Activated naive CD8-positive, alpha-beta T cell treated with anti-CD3 and anti-CD28 coated beads, Interleukin-2, amount 10 ng/mL, durations not matched to agents 7 days and 5 days (primary cell): ENCODE measurements at places on chromosomes 12 and 14.

DNA sequence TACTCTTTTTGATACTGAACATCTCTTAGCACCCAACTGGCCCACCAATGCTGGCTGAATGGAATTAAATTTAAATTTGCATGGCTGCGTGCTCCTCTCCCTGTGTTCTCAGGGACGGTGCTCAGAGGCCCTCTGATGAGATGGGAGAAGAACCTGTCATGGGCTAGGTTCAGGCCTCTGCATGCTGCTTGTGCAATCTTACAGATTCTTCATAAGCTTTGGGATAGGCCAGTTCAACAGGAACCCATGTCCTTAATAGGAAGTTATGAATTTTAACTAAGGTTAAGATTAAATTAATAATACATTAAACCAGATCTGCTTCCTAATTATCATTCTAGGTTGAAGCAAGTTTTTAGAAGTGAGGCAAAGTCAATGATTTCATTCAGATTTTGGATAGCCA, 119.7 kb upstream of the LRIG3 start:
- H3K36me3 ChIP-seq, result no peaks in the 10 kb centered on the region
- no peak overlapping the region for H3K4me3 ChIP-seq
- H3K4me1 ChIP-seq, result no peaks in the 10 kb centered on the region
- no peak for DNase-seq

GRCh38 chr12:96314723-96315122, 85.5 kb downstream of the CDK17 start:
- no peaks in the 10 kb centered on the region for H3K27me3 ChIP-seq
- H3K27ac ChIP-seq, result no peak overlapping the region

DNA sequence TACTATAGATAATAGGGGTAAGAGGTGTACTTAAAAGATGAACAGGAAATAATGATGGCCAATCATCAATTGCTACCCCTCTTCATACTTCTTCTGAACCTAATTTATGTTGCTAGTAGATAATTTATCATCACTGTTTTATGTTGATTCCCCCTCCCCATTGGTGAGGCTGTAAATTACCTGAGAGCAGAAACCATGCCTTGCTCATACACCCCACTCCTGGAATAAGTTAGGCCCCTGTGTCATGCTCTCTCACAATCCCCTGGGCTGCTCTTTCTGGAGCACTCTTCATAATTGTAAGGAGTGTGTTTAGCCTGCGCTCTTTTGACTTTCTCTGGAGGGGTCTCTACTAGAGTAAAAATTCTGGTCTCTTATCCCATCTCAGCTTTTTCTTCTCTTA, 180.7 kb downstream of the PAH start:
- H3K27ac ChIP-seq, result no peak overlapping the region
- H3K4me3 ChIP-seq, result no peak overlapping the region
- no peak for DNase-seq
- peaks cover 4% of the 10 kb centered on the region for H3K4me1 ChIP-seq

DNA sequence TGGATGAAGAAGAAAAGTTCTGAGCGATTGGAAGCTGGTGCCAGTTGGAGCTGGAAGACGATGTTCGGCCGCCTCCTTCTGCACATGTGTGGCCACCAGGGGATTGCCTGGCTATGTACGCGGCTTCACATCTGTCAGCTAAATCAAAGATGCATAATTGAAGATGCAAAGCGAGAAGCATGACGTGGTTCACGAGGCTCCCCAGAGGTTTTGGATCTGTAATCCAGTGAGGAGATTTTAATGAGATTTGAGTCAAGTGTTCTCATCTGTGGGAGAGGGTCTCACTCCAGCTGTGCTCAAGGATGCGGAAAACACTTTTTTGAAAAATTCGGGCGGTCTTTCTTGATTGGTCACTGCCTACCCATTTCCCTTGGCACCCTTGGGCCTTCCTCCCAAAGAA, 94.6 kb downstream of the PAX9 start:
- H3K4me1 ChIP-seq, result no peaks in the 10 kb centered on the region
- no peak overlapping the region for H3K4me3 ChIP-seq
- H3K36me3 ChIP-seq, result no peaks in the 10 kb centered on the region
- H3K27ac ChIP-seq, result no peak overlapping the region
- no peaks in the 10 kb centered on the region for H3K27me3 ChIP-seq

- no peak overlapping the region for H3K4me3 ChIP-seq
- DNase-seq, result no peak
- peaks cover 12% of the 10 kb centered on the region for H3K27me3 ChIP-seq
- no peak overlapping the region for H3K27ac ChIP-seq
- H3K36me3 ChIP-seq, result no peaks in the 10 kb centered on the region
These were observed 131.6 kb upstream of the FRMD6 start for GRCh38 chr14:51520087-51520486.

- H3K27ac ChIP-seq, result no peak overlapping the region
- H3K36me3 ChIP-seq, result no peaks in the 10 kb centered on the region
- H3K4me3 ChIP-seq, result no peak overlapping the region
These were observed 63.2 kb upstream of the RFX4 start for GRCh38 chr12:106519607-106520021.

DNA sequence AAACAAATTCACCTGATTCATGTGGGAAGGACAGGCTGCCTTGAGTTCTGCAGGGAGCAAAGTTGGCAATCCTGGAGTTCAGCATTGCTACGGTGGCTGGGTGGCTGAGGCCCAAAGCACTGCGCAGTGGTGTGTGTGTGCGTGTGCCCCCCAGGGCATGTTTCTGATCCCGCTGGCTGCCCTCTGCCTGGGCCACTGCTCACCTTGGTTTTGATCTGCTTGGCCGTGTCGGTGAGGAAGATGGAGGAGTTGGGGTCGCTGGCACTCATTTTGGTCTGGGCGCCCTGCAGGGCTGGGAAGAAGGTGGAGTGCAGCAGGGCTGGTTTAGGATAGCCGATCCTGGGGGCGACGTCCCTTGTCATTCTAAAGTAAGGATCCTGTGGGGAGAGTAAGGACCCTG, 19.1 kb downstream of the SLC25A47 start:
- peaks cover 36% of the 10 kb centered on the region for H3K36me3 ChIP-seq
- peak overlapping the region; percentile 1 for H3K27ac ChIP-seq
- peaks cover 8% of the 10 kb centered on the region for H3K4me1 ChIP-seq
- H3K27me3 ChIP-seq, result no peaks in the 10 kb centered on the region

- DNase-seq, result no peak
- no peaks in the 10 kb centered on the region for H3K27me3 ChIP-seq
- no peak overlapping the region for H3K4me3 ChIP-seq
- H3K4me1 ChIP-seq, result no peaks in the 10 kb centered on the region
These were observed 186.7 kb downstream of the GRIN2B start for GRCh38 chr12:13794706-13795105.

GRCh38 chr14:50717811-50718210, 49.7 kb upstream of the SAV1 start:
- no peaks in the 10 kb centered on the region for H3K4me1 ChIP-seq
- peaks cover 7% of the 10 kb centered on the region for H3K27me3 ChIP-seq

DNA sequence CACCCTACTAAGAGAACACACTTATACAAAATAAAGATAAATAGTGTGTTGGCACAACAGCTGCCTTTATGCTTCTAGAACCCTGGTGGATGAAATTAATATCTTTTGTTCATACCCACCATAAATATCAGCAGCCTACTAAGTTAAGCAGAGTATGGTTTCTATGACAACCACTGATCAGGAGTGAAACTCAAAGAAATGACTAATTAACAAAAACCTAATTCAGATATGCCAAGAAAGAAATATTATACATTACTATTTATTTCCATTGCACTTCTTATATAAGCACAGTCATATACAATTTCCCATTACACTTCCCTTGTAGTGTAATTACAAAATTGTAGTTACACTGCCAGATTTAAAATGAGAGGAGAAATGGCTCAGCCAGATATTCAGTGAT, 164.1 kb upstream of the CDKN3 start:
- peaks cover 16% of the 10 kb centered on the region for H3K27me3 ChIP-seq
- H3K27ac ChIP-seq, result no peak overlapping the region
- H3K36me3 ChIP-seq, result no peaks in the 10 kb centered on the region
- DNase-seq, result no peak
- H3K4me1 ChIP-seq, result no peaks in the 10 kb centered on the region
- H3K4me3 ChIP-seq, result no peak overlapping the region

GRCh38 chr12:89542912-89543592, 17.2 kb upstream of the POC1B start:
- no peak overlapping the region for H3K27ac ChIP-seq
- no peak overlapping the region for H3K4me3 ChIP-seq
- DNase-seq, result no peak
- H3K4me1 ChIP-seq, result peaks cover 10% of the 10 kb centered on the region
- no peaks in the 10 kb centered on the region for H3K36me3 ChIP-seq
- H3K27me3 ChIP-seq, result no peaks in the 10 kb centered on the region

DNA sequence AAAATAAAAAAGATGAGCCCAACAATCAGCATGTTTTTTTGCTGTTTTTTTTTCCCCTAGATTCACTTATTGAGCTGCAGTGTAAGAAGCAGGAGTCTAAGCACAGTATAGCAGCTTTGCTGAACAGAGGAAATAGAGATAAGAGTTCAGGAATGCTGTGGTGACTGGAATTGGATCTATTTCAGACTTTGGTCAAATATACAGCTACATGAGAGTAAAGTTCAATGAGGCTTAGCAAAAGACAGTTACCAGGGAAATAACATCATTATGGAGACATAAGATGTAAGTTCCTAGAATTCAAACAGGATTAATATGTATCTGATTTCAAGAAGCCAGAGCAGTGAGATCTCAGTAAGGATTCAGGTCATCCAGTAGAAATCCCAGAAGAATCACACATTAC, 613.0 kb downstream of the RPS29 start:
- no peaks in the 10 kb centered on the region for H3K4me1 ChIP-seq
- no peak for DNase-seq
- no peak overlapping the region for H3K4me3 ChIP-seq

- peaks cover 19% of the 10 kb centered on the region for H3K4me1 ChIP-seq
- peaks cover 31% of the 10 kb centered on the region for H3K36me3 ChIP-seq
- H3K4me3 ChIP-seq, result no peak overlapping the region
- no peaks in the 10 kb centered on the region for H3K27me3 ChIP-seq
- no peak overlapping the region for H3K27ac ChIP-seq
These were observed 171.1 kb downstream of the PRKCH start for GRCh38 chr14:61492474-61492873.

DNA sequence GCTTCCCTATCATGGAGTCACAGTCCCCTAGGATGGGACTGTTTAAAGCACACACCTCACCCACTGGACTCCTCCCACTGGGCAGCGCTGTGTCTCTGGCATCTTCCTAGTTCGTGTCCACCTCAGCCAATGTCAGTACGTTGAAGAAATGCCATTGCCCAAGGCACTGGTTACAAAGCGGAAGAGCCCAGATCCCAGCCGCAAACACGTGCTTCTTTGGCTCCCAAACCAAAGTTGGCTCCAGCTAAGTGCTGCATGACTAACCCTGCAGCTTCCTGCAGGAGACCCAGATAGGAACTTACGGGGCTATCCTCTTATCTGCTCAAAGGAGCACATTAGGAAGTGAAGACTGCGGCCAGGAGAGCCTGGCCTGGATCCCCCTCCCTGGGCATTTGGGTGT, 9.3 kb downstream of the SYNE3 start:
- DNase-seq, result no peak
- H3K4me1 ChIP-seq, result peaks cover 56% of the 10 kb centered on the region
- H3K27ac ChIP-seq, result peak overlapping the region; percentile 48
- H3K36me3 ChIP-seq, result peaks cover 38% of the 10 kb centered on the region

DNA sequence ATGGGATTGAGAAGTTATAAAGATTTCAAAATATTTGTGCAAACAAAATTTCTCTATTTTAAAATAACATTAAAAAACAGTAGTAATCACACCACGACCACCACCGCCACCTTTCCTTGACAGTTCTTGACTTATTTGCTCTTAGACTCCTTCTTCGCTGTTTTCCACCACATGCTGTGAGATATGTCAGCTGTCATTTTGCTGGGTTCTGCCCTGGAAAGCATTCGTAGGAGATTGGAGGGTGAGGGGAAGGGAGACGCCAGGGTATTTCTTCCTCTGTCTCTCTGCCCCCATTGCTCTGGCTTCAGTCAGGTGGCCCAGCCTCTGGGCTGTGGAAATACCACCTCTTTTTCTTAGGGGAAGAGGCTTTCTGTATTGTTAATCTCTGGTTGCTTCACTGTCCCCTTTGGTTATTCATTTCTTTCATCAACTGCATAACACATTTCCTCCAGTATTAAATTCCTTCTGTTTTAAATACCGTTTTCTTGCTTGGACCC, 186.2 kb downstream of the NEDD1 start:
- H3K27me3 ChIP-seq, result peaks cover 6% of the 10 kb centered on the region
- H3K36me3 ChIP-seq, result no peaks in the 10 kb centered on the region
- no peaks in the 10 kb centered on the region for H3K4me1 ChIP-seq
- DNase-seq, result no peak
- H3K27ac ChIP-seq, result no peak overlapping the region

GRCh38 chr12:104163631-104164030, 25.6 kb upstream of the NFYB start:
- no peak overlapping the region for H3K4me3 ChIP-seq
- peaks cover 7% of the 10 kb centered on the region for H3K27me3 ChIP-seq
- no peak overlapping the region for H3K27ac ChIP-seq
- DNase-seq, result no peak
- no peaks in the 10 kb centered on the region for H3K4me1 ChIP-seq
